ENCODE measurements at places on chromosomes 3 and 15. TPM values are rescaled to one million over a fixed set of nuclear protein-coding genes. Genes with fewer than 3 reads are reported as not detected.

DNA sequence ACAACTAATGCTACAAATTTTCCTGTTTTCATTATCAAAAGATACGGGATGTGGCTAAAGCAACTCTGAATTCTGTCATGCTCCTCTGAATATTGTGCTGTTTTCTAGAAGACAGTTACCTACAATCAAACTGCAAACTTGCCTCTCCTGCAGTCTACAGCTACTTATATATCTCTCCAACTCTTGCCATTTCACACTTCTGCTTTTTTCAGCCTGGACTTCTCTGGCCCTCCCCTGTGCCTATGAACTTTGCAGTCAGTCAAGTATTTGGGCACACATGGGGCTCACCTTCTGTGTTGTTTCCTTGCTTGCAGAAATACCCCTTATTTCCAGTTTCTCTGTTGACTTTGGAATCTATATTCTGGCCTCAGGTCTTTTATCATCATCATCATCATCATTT is 575.6 kb downstream of the GRM7 start:
- no peak overlapping the region for H3K4me3 ChIP-seq
- no peaks in the 10 kb centered on the region for H3K27me3 ChIP-seq
- no peak for DNase-seq
- no peaks in the 10 kb centered on the region for H3K4me1 ChIP-seq

The LRTM1 gene
- not detected for total RNA-seq

DNA sequence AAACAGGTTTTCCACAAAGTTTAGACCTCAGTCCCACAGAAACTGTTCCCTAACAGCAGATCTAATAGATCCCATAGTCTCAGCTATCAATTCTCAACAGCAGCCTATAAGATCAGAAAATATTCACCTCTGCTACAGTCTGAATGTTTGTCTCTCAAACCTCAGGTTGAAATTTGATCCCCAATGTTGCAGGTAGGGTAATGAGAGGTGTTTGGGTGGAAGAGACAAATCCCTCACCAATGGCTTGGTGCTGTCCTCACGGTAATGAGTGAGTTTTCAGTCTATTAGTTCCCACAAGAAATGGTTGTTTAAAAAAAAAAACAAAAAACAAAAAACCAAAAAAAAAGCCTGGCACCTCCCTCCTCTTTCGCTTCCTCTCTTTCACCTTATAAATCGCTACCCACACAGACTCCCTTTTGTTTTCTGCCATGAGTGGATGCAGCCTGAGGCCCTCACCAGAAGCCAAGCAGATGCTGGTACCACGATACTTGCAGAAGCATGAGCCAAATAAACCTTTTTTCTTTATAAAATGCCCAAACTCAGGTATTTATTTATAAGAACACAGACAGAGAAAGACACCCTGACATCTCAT is 14.2 kb downstream of the ZNF280D start:
- no peak overlapping the region for H3K4me3 ChIP-seq
- no peak for DNase-seq
- peaks cover 10% of the 10 kb centered on the region for H3K4me1 ChIP-seq
- no peaks in the 10 kb centered on the region for H3K36me3 ChIP-seq
- H3K27ac ChIP-seq, result no peak overlapping the region

The TGM5 gene
- not detected for total RNA-seq

GRCh38 chr3:25724948-25725645 is 58.1 kb downstream of the NGLY1 start:
- H3K27me3 ChIP-seq, result no peaks in the 10 kb centered on the region
- no peaks in the 10 kb centered on the region for H3K4me1 ChIP-seq
- no peak for DNase-seq
- H3K4me3 ChIP-seq, result no peak overlapping the region
- H3K27ac ChIP-seq, result no peak overlapping the region

The GOLGA8G gene
- not detected for total RNA-seq

The IRAK2 gene
- total RNA-seq, result 3.5 TPM

GRCh38 chr3:132660811-132661070 is 612 bp downstream of the UBA5 start:
- no peak for DNase-seq
- no peaks in the 10 kb centered on the region for H3K27me3 ChIP-seq
- H3K4me1 ChIP-seq, result peaks cover 19% of the 10 kb centered on the region
- peak overlapping the region; percentile 96 for H3K27ac ChIP-seq

GRCh38 chr3:55782351-55782750 is 295.2 kb upstream of the WNT5A start:
- no peaks in the 10 kb centered on the region for H3K27me3 ChIP-seq
- H3K4me1 ChIP-seq, result peaks cover 6% of the 10 kb centered on the region
- H3K36me3 ChIP-seq, result no peaks in the 10 kb centered on the region
- DNase-seq, result no peak

DNA sequence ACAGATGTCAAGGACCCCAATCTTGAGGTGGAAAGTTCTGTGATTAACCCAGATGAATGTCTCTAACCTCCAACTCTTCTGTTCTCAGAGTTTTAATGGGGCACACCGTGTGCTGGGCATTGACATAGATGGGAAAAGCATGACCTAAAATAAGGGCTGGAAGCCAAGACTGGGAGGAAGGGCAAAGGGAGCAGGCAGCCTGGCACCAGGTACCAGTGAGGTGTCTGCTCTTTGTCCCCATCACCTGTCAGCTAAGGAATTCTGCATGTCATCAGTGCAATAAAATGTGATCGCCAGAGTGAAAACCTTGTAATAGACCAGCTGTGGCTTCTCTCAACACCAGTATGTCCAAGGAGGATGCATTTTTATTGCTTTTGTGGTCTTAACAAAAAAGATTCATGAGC is 143.5 kb upstream of the TPM1 start:
- H3K27me3 ChIP-seq, result no peaks in the 10 kb centered on the region
- no peak overlapping the region for H3K4me3 ChIP-seq
- H3K36me3 ChIP-seq, result no peaks in the 10 kb centered on the region

- no peak overlapping the region for H3K4me3 ChIP-seq
- no peaks in the 10 kb centered on the region for H3K4me1 ChIP-seq
- no peaks in the 10 kb centered on the region for H3K36me3 ChIP-seq
- no peak for DNase-seq
These were observed 262.8 kb downstream of the LRTM1 start for GRCh38 chr3:54665016-54665600.

DNA sequence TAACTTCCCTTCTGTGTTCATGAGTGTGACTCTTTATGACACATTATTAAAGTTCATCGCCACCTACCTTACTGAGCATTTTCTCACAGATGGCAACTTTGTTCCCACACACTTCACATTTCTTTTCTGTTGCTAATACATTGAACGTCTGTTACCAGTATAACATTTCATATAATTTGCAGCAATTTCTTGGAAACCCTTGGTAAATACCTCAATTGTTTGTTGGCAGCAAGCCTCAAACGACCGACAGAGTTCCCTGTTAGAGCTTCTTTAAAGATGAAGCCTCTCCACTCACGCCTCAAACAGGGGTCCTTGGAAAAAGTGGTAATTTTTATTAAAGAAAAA is 3.2 kb upstream of the CHSY1 start:
- H3K27me3 ChIP-seq, result no peaks in the 10 kb centered on the region
- H3K27ac ChIP-seq, result no peak overlapping the region
- H3K36me3 ChIP-seq, result no peaks in the 10 kb centered on the region
- H3K4me3 ChIP-seq, result no peak overlapping the region
- DNase-seq, result no peak
- no peaks in the 10 kb centered on the region for H3K4me1 ChIP-seq

DNA sequence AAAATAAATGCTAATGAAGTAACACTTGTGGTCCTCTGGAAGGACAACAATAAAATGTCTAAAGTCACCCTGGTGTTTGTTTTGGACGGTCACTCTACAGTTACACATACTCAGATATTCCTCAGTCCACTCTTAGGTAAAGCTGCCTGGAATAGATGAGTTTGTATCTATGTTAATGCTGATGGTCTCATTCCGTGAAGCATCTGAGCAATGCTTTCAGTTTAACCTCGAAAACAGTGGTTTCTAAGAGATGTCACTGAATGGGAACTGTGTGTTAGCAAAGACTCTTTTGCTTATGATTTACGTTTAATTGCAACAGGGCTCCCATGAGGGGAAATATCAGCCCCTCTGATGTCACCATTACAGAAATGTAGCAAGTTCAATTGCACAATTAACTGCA is 49.1 kb downstream of the FBN1 start:
- H3K27me3 ChIP-seq, result no peaks in the 10 kb centered on the region
- no peak overlapping the region for H3K27ac ChIP-seq
- H3K4me3 ChIP-seq, result no peak overlapping the region
- no peak for DNase-seq
- H3K36me3 ChIP-seq, result no peaks in the 10 kb centered on the region

DNA sequence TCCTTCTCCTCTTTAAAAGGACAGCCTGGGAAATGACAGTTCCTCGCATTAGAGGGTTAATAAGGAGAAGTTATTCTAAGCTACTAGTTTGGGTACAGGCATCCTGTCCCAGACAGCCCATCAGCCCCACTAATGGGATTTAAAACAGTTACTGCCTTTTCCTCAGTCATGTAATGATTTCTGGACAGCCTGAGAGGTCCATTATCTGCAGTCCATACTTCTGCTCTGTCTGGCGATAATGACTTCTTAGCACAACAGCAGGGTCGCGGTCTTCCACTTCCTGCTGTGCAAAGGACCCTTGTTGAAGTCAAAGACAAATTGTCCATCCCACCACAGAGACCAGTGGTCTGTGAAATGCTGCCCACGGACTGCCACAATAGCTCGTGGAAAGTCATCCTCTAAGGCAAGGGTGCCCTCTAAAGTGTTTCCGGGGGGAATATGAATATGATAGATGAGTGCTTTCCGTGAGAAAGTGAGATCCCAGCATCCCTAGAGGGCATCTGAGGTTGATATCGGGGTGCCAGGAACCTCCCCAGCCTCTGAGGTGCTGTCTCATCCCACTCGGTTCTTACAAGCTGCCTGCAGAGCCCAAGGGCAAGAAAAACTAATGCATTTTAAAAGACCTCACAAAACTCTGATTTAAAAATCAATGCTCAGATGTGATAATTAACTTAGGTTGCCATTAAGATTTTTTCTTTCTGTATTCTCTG is 100.7 kb downstream of the SHOX2 start:
- DNase-seq, result no peak
- H3K36me3 ChIP-seq, result no peaks in the 10 kb centered on the region
- H3K27ac ChIP-seq, result no peak overlapping the region
- no peak overlapping the region for H3K4me3 ChIP-seq
- H3K4me1 ChIP-seq, result no peaks in the 10 kb centered on the region
- no peaks in the 10 kb centered on the region for H3K27me3 ChIP-seq

DNA sequence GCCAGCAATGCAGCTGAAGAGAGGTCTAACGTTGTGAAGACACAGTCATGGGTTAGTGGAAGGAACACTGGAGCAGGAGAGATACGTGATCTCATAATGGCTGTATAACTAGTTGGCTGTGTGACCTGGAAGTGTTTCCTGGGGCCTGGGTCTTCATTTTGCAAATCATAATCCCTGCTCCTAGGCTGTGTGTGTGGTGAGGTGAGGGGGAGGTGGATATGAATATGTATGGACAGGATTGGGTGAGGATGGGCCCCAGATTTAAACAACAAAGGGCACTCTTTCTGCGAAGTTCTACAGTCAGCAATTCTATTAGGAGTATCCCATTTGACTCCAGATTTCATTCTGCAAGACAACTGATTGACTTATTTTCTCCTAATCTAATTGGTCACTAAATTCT is 41.3 kb downstream of the ANKRD28 start:
- H3K4me1 ChIP-seq, result peaks cover 14% of the 10 kb centered on the region
- no peak overlapping the region for H3K4me3 ChIP-seq
- no peak overlapping the region for H3K27ac ChIP-seq
- H3K36me3 ChIP-seq, result no peaks in the 10 kb centered on the region
- DNase-seq, result no peak

The LRRC15 gene
- total RNA-seq, result 0.08 TPM

The SRGAP3 gene
- total RNA-seq, result 3.1 TPM

The A4GNT gene
- total RNA-seq, result 0.97 TPM

The SCAMP5 gene
- total RNA-seq, result 59.2 TPM

The GP5 gene
- total RNA-seq, result not detected

- H3K4me3 ChIP-seq, result no peak overlapping the region
- H3K27ac ChIP-seq, result no peak overlapping the region
- DNase-seq, result no peak
- no peaks in the 10 kb centered on the region for H3K27me3 ChIP-seq
- no peaks in the 10 kb centered on the region for H3K4me1 ChIP-seq
These were observed 301.1 kb downstream of the DIPK2A start for GRCh38 chr3:144272680-144273079.

The MTHFS gene
- 19.8 TPM for total RNA-seq

The ADAMTS9 gene
- total RNA-seq, result 18.4 TPM

GRCh38 chr15:81752546-81752942 is 293.3 kb downstream of the MEX3B start:
- no peaks in the 10 kb centered on the region for H3K27me3 ChIP-seq
- H3K4me3 ChIP-seq, result no peak overlapping the region
- no peaks in the 10 kb centered on the region for H3K36me3 ChIP-seq
- no peaks in the 10 kb centered on the region for H3K4me1 ChIP-seq
- H3K27ac ChIP-seq, result no peak overlapping the region

The EXD1 gene
- total RNA-seq, result not detected

DNA sequence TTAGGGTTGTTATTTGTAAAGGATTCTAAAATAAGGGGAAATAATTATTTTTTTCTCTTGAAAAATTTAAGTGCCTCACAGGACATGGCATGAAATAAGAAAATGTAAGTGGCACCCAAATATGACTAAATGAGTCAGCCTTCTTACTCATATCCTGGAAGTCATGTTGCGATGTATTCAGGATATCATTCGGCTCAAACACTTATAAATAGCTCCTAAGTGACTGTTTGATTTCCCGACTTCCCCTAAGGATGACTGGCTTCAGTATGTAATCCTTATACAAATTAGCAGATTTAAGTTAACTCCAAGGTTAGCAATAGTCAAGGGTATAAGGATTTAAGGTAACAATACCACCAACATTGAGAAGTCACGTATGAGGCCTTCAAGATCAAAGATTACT is 57.3 kb upstream of the OSTN start:
- DNase-seq, result no peak
- no peaks in the 10 kb centered on the region for H3K27me3 ChIP-seq
- no peak overlapping the region for H3K27ac ChIP-seq
- no peak overlapping the region for H3K4me3 ChIP-seq
- H3K36me3 ChIP-seq, result no peaks in the 10 kb centered on the region
- no peaks in the 10 kb centered on the region for H3K4me1 ChIP-seq

- no peaks in the 10 kb centered on the region for H3K36me3 ChIP-seq
- H3K4me1 ChIP-seq, result no peaks in the 10 kb centered on the region
- H3K27me3 ChIP-seq, result no peaks in the 10 kb centered on the region
- no peak overlapping the region for H3K4me3 ChIP-seq
- no peak overlapping the region for H3K27ac ChIP-seq
These were observed 444.7 kb upstream of the TPRG1 start for GRCh38 chr3:188727052-188727451.

The TBC1D23 gene
- total RNA-seq, result 31.3 TPM

DNA sequence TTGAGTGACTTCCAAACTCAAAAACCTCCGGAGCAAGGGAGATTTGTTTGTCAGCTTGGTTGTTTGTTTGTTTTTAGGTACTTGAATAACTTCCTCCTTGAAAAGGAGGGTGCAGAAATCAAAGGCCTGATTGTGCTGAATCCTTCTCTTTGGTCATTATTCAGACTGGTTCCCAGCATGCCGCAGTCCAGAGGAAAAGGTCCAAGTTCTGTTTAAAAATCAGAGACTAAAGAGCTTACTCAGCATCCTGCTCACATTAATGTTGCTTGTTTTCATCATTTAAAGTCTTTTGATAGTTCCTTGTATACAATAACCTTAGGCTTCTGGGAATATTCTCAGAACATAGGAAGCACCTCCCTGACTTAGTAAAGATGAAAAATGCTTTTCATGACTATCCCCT is 982 bp upstream of the SCG3 start:
- no peaks in the 10 kb centered on the region for H3K4me1 ChIP-seq
- no peaks in the 10 kb centered on the region for H3K27me3 ChIP-seq
- H3K36me3 ChIP-seq, result no peaks in the 10 kb centered on the region
- H3K4me3 ChIP-seq, result no peak overlapping the region
- no peak overlapping the region for H3K27ac ChIP-seq
- DNase-seq, result no peak
